HEK293T (cell line): ENCODE measurements at places on chromosomes 13 and 19.

GRCh38 chr13:103157016-103157415, 90.8 kb upstream of the SLC10A2 start:
- DNase-seq = no peak

GRCh38 chr19:7311911-7312310, 17.7 kb upstream of the INSR start:
- no peak for DNase-seq

GRCh38 chr13:111516712-111517640, 196.5 kb downstream of the TEX29 start:
- no peak for DNase-seq

- DNase-seq = no peak
Measured at GRCh38 chr19:35715355-35715809, 2.4 kb upstream of the KMT2B start.

DNA sequence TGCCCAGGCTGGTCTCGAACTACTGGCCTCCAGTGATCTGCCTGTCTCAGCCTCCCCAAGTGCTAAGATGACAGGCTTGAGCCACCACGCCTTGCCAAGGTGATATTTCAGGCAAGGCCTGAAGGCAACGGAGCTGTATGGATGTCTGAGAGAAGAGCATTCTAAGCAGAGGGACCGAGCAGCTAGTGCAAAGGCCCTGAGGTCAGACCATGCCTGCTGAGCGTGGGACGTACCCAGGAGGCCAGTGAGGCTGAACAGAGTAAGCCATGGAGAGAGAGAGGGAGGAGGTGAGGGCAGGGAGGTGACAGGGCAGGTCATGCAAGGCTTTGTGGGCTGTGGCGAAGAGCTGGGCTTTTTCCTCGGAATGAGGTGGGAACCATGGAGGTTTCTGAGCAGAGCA, 3.4 kb upstream of the SLC44A2 start:
- DNase-seq = no peak

- no peak for DNase-seq
Measured at GRCh38 chr13:77521595-77522367, 13.7 kb upstream of the SCEL start.
